ENCODE measurements at places on chromosomes 5 and 9.

GRCh38 chr9:81871695-81872094 lies 56.5 kb upstream of the SPATA31D4 start:
- DNase-seq = no peak

GRCh38 chr9:10443181-10443867 lies 169.5 kb downstream of the PTPRD start:
- no peak for DNase-seq

DNA sequence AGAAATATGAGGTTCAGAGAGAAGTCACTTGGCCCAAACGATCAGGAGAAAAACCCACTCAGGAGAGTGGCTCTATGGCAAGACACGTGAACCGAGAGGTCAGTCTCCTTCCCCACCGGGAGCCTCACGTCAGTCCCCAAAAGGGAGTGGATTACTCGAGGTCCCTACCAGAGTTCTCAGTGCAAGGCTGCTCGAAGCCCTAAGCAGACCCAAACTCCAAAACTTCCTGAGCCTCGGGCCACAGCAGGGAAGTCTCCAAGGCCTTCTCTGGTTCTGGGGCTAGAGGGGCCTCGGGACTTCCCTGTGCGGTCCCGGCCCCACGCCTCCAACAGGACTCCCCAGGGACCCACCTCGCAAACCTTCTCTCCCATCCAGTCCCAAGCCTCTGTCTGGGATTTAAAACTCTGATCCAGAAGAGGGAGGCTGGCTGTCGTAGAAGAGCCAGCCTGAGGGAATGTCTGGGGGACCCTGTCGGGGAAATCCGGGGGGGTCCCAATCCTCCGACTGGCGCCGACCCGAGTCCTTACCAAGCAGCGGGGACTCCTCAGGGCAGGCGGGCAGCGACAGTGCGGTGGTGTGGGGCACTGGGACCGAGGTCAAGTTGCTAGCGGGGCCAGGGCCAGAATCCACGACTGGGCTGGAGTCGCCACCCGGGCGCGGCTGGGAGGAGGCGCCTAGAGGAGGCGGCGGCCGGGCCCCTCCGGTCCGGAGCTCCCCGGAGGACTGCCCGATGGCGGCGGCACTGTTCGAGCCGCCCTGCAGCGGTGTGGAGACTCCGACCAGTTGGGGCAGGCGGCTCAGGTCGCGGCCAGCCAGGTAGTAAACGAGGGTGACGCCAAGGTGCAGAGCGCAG lies 679 bp downstream of the B4GALT1 start:
- no peak for DNase-seq

DNA sequence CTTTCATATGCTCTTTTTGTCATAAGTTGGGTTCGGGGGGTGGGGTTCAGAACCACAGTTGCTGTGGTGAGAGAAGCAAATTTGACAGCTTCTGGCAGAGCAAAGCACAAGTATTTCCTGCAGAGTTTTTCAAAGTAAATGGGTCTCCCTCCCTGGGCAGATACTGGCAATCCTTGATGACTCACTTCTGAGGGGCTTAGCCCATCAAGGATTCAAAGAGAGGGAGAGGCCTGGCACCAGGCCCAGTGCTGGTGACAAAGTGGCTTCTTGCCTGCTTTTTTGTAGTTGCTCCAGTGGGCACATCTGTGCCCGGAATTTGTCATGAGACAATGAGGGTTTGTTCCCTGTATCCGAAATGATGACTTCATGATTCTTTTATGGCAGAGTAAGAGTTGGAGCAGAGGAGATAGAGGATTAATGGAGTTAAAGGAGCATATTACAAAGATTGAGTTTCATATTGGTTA lies 46.6 kb upstream of the TNC start:
- no peak for DNase-seq

GRCh38 chr5:126970517-126971017 lies 59.8 kb downstream of the MARCHF3 start:
- DNase-seq = no peak

GRCh38 chr5:111706345-111706744 lies 50.6 kb downstream of the NREP start:
- DNase-seq = no peak

- no peak for DNase-seq
Observed at GRCh38 chr9:7707934-7708333, 91.6 kb downstream of the DMAC1 start.

- DNase-seq = no peak
Observed at GRCh38 chr5:8864053-8864452, 681.8 kb downstream of the SEMA5A start.

DNA sequence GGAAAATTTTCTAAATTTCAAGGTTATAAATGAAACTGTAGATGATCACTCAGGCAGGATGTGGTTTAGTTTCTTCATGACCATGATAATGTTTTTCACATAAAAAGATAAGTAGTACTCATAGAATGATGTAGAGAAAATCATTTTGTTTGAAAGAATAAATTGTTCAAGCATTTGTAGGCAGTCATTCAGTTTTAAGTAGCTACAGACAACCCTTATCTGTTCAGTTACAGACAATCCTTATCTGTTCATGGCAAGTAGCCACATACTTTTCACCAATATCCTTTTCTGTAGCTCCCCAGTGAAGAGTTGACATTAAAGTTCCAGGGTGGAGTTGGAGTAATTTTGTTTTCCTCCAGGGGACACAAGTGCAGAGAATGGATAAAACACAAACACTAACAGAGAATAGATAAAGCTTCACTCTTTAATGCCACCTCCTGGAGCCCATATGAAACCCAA lies 278.1 kb upstream of the TNC start:
- DNase-seq = no peak

DNA sequence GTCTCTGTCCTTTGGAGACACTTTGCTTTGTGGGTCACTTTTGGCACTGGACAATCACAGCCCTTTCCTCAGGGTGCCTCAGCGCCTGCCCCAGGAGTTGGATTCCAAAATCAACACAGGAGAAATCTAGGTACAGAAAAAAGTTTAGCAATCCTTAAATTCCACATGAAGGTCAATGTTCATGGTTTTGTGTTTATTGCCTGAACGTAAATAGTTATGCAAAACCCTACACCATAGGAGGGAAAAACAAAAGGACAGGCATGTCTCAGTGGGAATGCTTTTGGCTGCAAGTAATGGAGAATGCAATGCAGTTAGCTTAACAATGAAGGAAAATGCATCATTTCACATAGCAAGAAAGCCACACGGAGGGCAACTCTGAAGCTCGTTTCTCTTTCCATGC lies 6.5 kb upstream of the HMCN2 start:
- DNase-seq = no peak

GRCh38 chr9:129909851-129910250 lies 74.6 kb downstream of the USP20 start:
- no peak for DNase-seq

DNA sequence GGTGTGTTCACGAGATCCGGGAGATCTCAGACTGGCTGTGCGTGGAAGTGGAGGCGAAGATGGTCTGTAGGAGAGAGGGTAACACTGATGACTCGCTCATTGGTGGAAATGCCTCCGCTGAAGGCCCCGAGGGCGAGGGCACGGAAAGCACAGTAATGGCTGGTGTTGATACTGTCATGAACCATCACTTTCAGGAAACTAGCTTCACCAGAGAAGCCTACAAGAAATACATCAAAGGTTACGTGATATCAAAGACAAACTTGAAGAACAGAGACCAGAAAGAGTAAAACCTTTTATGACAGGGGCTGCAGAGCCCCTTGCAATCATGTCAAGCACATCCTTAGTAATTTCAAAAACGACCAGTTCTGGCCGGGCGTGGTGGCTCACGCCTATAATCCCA lies 265.7 kb downstream of the GOLPH3 start:
- no peak for DNase-seq

DNA sequence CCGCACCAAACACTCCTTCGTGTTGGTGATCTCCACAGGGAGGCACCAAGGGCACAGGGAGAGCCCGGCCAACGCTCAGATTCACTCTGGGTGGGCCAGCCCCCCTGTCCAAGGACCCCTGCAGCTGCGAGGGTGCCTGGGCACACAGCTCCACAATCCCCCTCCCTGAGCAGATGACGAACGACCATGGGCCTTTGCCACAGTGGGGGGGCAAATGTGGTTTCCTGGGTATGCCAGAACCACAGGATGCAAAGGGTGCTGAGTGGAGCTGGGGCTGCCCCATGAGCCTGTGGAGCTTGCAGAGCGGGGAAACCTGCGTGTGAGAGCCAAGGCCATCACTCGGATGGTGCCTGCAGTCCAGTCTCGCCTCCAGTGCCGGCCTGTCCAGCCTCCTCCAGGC lies 31.0 kb downstream of the LPCAT1 start:
- no peak for DNase-seq

DNA sequence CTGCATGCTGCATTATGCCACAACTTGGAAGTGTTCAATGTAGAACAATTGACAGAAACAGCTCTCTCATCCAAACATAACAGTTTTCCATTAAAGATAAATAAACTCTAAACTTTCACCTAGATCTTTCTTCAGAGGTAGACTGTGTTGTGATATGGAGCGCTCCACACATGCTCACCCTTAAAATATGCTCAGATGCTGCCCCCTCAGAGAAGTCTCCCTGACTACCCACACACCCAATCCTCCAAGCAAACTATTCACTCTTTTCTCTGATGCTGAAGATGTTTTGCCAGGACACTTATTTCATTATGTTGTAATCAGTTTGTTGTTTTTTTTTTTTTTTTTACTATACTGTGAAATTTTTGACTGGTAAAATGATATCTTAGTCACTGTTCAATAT lies 206.6 kb upstream of the RASA1 start:
- no peak for DNase-seq

GRCh38 chr5:109718216-109718615 lies 28.5 kb downstream of the MAN2A1 start:
- no peak for DNase-seq

- DNase-seq = no peak
Observed at GRCh38 chr9:16230731-16231130, 639.7 kb downstream of the BNC2 start.

- DNase-seq = no peak
Observed at GRCh38 chr5:81856948-81857928, 106.3 kb upstream of the SSBP2 start.

- DNase-seq = no peak
Observed at GRCh38 chr5:106957336-106957735, 713.4 kb downstream of the EFNA5 start.

- no peak for DNase-seq
Observed at GRCh38 chr5:61071526-61071925, 90.7 kb downstream of the SMIM15 start.

DNA sequence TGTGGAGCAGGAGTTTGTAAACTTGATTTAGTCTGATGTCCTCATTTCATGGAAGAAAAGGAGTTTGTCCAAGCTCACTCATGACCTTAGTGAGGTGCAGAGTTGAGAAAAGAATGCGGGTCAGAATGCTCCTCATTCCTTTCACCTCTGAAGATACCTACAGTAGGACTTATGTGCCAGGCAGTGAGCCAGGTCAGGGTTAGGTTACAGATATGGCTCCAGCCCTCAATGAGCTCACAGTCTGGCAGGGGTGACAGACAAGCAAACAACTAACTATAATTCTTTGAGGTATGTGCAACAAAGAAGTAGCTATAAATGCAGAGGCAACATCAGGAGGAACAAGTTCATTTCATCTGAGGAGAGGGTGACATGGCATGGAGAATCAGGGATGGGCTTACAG lies 102.5 kb downstream of the SPATA31D1 start:
- DNase-seq = no peak

DNA sequence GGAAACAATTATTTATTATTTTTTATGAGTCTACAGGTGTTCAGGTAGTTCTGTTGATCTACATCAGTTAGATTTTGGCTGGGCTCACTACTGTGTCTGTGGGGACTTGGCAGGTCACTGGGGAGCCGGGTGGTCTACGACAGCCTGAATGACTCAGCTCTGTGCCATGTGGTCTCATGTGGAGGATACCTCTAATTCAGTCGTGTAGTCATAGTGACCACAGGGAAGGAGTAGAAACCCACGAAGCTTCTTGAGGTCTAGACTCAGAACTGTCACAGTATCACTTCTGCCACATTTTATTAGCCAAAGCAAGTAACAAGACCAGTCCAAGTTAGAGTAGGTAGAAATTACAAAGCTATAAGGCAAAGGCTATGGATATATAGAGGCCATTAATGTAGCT lies 64.7 kb upstream of the GRAMD2B start:
- no peak for DNase-seq

GRCh38 chr5:61461417-61461816 lies 129.4 kb downstream of the ZSWIM6 start:
- no peak for DNase-seq

DNA sequence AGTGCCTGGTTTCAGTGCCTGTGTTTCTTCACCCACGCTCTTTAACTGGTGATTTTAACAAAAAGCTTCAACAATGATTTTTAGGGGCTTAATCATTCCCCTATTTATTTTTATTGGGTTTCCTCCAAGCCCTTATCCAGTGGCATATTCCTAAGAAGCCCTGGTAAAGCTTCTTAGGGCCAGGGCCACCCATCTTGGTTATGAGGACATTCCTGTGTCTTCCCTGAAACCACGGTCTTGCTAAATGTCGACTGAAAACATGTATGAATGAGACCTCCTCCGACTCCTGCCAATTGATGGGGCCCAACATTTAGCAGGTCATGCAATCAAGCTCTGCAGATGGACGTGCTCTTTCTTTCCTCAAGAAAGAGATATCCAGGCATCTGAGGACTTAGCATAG lies 13.7 kb upstream of the CARTPT start:
- DNase-seq = no peak

GRCh38 chr9:71079451-71079850 lies 42.0 kb downstream of the TRPM3 start:
- DNase-seq = no peak

GRCh38 chr5:156755421-156756087 lies 94.5 kb upstream of the PPP1R2B start:
- DNase-seq = no peak

DNA sequence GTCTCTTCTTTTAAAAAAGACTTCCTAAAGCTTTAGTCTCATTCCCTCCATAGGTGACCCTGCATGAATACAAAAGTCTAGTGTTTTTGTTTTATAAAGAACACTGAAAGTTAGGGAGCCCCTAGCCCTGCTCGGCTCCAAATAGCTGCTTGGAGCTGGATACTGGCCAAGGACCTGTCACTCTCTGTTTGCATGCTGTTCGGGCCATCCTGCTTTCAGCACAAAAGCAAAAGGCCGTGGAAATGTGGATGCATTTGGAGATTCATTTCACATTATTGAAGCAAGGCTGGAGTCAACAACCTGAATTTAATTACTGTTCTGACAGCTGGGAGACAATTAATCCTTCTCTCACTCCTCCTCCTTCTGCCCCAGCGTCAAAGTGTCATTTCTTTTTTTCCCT lies 151.7 kb upstream of the NMUR2 start:
- DNase-seq = no peak

- no peak for DNase-seq
Observed at GRCh38 chr5:177595026-177595585, 3.1 kb downstream of the TMED9 start.

- DNase-seq = no peak
Observed at GRCh38 chr9:105141146-105141975, 103.1 kb upstream of the SLC44A1 start.

DNA sequence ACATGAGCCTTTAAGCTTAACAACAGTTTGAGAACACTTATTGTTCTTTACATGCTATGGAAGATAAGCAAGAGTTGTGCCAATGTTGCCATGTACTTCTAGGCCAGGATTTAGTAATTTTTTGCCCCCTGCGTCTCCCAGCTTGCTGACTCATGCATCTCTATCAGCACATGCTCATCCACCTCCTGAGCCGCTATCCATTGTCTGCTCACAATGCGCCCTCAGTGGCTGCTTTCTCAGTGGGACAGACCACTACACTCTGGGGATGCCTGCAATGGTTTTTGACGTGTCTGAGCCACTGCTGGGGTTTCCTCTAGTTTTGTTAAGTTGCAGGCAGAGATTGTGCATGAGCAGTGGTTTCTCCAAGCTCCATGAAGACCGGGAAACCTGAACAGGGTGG lies 50.9 kb upstream of the PHF2 start:
- DNase-seq = no peak
